ENCODE measurements at places on chromosomes 11 and 22.

- no peak for DNase-seq
Measured at GRCh38 chr22:19290400-19291217, 910 bp downstream of the CLTCL1 start.

GRCh38 chr11:12372111-12372510 lies 5.3 kb upstream of the PARVA start:
- DNase-seq: no peak

DNA sequence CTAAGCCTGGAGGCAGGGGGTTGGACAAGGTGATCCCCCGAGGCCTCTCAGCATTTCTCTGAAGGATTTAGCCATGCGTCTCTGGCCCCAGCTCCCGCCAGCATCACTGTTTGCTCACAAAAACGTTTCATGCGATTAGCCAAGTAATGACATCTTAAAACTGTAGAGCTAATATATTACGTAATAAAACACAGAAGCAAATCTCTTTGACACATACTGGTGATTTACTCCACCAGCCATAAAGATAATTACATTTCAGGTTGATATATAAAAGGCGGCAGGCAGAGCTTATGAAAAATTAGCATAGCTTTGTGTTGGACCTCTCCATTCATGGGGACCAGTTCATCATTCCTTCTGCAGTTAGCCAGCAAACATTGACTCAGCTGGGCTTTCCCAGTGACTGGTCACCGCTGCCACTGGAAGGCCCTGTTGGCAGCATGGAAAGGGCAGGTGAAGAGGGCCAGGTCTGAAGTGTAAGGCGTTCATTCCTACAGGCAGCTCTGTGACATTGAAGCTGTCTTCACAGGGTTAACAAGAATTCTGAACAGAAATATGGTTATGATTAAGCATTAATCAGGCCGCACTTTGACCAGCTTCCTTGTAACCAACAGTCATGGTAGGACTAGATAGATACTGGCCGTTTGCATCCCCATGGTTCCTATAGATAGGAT lies 150.3 kb downstream of the NECTIN1 start:
- no peak for DNase-seq

GRCh38 chr22:17786435-17787161 lies 12.3 kb upstream of the BID start:
- DNase-seq: no peak

DNA sequence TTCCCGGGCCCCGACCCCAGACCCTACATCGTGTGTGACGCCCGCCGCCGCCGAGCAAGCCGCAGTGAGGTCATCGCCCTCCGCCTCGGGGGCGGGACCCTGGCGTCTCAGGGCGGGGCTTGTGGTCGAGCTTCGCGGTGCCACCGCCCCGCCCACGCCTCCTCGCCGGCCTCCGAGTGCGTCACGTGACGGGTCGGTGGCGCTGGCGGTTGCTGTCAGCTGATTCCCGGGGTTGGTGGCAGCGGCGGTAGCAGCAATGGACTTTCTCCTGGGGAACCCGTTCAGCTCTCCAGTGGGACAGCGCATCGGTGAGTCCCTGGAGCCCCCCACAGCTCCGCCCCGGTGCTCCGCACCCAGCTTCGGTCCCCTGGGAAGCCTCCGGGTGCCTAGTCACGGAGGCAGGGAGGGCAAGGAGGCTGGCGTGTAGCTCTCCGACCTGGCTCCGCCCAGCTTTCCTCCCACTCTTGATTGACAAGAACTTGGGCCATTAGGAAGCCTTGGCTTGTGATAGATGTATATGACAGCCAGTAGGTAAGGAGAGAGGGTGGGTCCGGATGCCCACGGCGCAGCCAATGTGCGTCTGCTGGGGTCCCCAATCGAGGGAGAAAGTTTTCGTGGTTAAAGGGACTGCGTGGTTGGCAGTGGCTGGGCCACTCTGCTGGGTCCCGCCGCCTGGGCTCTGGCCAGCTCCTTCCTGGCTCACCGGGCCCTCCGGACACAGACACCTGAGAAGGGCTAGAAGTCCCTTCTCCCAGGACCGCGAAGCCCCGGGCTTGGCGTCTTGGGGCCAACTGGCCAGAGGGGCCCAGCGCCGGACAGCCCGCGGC lies at the start of gene TOM1:
Gene TOM1 (plus strand): TSS at position 222 of the 827 bp plus-strand sequence. CDS start 35 bp downstream, at position 257.
- DNase-seq: peak; percentile 91

GRCh38 chr11:57649826-57650738 lies at the start of gene YPEL4:
YPEL4 (minus strand) TSS chr11:57649912; CDS start chr11:57647107, 2,805 bp downstream.
- DNase-seq: peak; percentile 72

DNA sequence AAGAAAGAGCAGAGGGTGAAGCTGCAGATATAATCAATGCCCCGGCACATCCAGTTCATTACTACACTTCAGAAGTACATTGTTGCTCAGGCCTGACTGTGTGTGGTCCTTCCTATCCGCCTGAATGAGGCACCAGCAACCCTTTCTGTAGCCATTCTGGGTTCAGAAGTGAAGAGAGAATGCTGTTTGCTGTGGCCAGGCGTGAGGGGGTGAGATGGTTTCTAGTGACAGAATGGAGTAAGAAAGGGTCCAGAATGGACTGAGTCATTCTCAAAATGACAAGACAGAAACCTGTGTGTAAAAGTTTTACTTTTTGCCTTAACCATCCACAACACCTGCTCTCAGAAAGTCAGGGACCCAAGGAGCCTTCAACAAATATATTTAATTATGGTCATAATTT lies 334.8 kb downstream of the GUCY1A2 start:
- no peak for DNase-seq

DNA sequence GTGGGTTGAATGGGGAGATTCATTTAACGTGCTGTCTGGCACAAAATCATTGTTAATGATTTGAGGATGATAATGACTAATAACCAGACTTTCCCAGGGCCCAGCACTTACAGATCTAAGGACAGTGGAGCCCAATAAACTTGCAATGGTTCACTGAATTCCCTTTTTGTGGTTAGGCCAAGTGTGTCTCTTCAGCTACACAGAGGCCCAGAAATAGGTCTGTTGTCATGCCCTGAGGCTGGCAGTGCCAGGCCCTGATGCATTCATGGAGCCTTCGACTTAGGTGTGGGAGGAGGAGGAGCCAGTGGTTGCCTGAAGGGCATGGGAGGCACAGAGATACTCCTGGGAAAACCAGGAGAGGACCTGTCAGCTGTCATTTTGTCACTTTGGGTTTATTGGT lies 56.1 kb downstream of the KIAA1671 start:
- no peak for DNase-seq

GRCh38 chr11:26331911-26332571 lies at the start of gene ANO3:
ANO3 (plus strand) TSS chr11:26332130; CDS start chr11:26332276, 146 bp downstream.
- peak; percentile 72 for DNase-seq

DNA sequence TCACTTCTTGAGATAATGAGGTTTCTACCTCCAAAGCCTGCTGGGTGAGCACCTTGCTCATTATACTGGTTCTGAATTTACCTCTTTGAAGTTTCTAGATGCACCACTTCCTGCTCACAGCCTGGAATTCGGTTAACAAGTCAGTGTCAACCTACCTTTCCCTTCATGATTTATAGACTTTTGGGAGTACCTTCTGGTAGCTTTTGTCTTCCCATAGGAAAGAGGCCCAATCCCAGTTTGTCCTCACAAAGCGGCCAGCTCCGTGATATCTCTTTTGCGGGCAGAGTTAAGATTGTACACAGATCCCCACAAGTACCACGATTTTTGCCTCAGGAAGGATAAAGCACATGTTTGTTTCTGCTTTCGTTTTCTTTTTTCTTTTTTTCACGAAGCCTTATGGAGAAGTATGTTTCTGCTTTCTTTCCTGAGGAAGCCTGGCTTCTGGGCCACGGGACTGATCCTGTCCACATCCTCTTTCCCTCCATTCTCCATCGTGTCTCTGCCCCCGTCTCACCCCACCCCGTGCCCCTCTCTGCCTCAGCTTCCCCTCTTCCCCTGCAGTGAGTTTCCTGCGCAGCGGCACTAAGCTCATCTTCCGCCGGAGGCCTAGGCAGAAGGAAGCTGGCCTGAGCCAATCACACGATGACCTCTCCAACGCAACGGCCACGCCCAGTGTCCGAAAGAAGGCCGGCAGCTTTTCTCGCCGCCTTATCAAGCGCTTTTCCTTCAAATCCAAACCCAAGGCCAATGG lies 5.7 kb upstream of the HINFP start:
- no peak for DNase-seq

DNA sequence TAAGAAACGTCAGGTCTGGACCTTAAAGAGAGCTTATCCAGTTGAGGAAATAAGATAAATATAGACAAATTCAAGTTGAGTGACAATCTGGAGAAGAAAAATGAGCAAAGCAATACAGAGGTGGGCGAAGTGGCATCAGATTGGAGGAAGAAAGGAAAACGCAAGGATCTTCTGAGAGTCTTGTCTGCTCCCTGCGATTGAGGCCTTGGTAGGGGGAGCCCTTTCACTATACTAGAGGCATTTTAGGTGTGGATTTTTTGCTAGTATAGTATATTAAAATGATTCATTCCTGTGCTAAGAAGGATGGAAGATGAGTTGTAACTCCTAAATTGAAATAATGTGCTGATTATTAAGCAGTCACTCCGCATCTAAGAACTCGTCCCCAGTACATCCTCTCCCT lies 8.1 kb downstream of the NUP50 start:
- no peak for DNase-seq

GRCh38 chr11:117203069-117203407 lies 3.9 kb downstream of the TAGLN start:
- DNase-seq: no peak

DNA sequence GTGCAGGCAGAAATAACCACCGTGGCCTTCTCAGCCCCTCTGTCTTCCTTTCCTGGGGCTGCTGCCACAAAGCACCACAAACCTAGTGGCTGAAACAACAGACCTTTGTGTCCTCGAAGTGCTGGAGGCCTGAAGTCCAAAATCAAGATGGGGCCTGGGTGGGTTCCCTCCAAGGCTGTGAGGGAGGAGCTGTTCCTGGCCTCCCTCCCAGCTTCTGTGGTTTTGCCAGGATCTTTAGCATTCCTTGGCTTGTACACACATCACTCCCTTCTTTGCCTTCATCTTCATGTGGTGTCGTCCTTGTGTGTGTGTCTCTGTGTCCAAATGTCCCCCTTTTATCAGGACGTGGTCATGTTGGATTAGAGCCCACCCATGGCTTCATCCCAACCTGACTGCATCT lies 29.0 kb upstream of the PARVG start:
- peak; percentile 73 for DNase-seq

GRCh38 chr11:3155691-3156258 lies 9.3 kb downstream of the OSBPL5 start:
- DNase-seq: no peak

DNA sequence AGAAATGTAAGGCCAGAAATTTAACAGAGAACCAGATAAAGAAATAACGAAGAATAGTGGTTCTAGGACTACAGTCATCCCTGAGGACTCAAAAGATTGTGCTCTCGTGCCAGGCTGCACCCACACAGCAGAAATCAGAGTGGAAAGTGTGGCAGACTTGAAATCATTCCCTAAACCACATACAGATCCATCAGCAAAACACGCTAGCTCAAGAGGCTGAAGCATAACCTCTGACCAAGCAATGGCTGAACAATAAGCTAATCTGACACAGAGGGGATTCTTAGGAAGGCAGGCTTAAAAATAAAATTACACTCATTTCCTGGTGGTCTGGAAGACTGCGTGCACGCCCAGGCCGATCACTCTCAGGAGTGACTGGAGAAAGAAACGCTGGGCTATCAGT lies 19.0 kb downstream of the NCF4 start:
- DNase-seq: no peak

- no peak for DNase-seq
Measured at GRCh38 chr11:31442086-31442485, 67.3 kb downstream of the IMMP1L start.

- no peak for DNase-seq
Measured at GRCh38 chr11:15890031-15890713, 466.2 kb downstream of the SOX6 start.

DNA sequence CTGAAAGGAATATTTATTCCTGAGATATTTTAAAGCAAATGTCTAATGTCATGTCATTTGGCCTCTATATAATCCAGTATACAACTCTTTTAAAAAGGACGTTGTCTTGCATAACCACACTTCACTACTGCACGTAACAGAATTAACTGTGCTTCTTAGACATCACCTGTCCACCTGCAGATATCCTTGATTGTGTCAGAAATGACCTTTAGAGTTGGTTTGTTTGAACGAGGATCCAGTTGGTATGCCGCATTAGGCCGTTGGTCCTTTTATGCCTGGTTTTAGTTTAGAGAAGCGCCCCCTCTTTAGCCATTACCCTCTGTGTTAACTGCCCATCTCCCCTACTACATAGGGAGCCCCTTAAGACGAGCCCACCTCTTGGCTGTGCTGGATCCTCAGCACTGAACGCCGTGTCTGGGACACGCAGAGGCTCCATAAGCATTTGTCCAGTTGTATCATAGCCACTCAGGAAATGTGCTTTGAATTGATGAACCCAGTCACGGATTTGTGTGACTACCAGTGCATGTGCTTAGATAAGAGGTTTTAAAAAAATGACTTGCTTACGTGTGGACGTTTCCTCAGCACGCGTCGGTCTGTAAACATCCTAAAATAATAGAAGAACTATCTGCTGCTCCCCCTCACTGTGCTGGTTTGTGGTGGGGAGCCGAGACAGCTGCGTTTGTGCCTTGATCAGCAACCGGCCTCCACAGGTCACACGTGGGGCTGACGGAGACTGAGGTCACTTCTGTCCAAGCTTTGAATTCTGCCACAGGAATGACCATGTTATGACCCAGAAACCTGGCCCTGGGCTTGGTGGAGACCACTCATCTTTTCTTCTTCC lies 4.0 kb downstream of the MICAL2 start:
- no peak for DNase-seq

GRCh38 chr11:6362185-6362872 lies 27.9 kb upstream of the SMPD1 start:
- DNase-seq: no peak

DNA sequence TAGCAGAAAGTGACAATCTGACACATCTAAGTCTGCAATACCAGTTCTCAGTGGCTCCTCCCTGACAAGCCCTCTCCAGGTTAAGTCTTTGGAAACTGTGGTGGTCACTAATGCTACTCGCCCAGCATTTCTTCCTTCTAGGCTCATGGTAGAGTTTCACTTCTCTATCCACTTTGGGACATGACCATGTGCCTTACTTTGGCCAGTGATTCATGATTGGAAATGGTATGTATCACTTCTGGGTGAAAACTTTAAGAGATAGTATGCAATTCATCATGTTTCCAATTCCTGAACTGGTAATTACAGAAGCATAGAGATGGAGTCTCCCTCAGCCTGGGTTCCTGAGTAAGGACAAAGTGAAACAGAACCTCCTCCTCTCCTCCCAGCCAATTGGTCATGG lies 151.5 kb upstream of the LMO1 start:
- no peak for DNase-seq

GRCh38 chr11:64788321-64789215 lies 10.2 kb upstream of the SF1 start:
- no peak for DNase-seq
